ENCODE measurements at places on chromosomes 3 and 15.

- DNase-seq, result no peak
These were observed 62.7 kb downstream of the SLMAP start for GRCh38 chr3:57818772-57819171.

DNA sequence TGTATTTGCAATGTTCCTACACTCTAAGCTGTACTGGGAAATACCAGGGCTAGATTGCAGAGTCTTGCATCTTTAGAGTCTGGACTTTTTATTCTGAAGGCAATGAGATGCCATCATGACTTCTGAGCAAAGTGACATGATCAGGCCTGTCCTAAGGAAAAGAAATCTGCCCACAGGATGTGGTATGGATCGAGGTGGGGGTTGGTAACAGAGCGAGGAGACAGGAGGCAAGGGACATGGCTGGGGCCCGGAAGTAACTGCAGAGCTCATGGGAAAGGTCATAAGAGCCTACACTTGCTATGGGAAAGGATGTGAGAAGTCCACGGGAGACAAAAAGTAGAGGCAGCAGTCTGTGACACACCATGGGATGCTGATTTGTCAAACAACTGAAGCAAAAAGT is 121.5 kb downstream of the OXNAD1 start:
- DNase-seq, result no peak

DNA sequence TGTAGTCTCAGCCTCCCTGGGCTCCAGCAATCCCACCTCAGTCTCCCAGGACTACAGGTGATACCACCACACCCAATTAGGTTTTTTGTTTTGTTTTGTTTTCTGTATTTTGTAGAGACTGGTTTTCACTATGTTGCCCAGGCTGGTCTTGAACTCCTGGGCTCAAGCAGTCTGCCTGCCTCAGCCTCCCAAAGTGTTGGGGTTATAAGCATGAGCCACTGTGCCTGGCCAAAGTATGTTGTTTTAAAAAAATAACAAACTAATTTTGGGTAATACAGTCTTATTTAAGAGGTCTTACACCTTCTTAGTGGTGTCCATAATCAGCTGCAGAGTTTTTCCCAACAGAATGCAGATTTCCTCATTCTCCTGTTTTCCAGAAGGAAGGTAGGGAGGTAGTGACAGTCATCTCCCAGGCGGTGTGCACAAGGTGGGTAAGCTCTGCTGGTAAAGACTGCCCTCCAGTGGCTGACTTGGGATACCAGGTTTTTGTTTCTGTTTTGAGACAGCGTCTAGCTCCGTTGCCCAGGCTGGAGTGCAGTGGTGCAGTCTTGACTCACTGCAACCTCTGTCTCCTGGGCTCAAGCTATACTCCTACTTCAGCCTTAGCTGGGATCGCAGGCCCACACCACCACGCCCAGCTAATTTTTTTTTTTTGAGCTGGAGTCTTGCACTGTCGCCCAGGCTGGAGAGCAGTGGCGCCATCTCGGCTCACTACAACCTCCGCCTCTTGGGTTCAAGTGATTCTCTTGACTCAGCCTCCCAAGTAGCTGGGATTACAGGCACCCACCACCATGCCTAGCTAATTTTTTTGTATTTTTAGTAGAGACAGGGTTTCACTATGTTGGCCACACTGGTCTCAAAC is 58.4 kb downstream of the MAP6D1 start:
- DNase-seq, result peak; percentile 44

- no peak for DNase-seq
These were observed 241.0 kb upstream of the NR2F2 start for GRCh38 chr15:96089405-96090058.

DNA sequence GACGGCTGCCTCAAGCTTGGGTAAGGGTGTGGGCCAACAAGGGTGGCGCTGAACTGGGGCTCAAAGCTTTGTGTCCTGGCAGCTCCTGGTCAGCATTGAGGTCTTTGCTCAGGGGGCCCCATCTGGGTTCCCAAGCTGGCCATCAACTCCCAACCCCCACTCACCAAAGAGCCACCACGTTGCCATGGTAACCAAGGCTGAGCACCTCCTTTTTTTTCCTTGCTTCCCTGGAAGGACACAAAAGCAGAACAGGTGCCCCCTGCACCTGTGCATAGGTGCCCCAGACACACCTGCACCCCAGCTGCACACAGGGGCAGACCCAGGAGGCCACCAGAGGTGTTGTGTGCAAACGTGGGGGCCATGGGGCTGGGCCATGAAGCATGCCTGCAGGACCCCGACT is 16.5 kb downstream of the UROC1 start:
- DNase-seq, result no peak

GRCh38 chr15:72685301-72685924 is 569 bp downstream of the HIGD2B start:
- no peak for DNase-seq

DNA sequence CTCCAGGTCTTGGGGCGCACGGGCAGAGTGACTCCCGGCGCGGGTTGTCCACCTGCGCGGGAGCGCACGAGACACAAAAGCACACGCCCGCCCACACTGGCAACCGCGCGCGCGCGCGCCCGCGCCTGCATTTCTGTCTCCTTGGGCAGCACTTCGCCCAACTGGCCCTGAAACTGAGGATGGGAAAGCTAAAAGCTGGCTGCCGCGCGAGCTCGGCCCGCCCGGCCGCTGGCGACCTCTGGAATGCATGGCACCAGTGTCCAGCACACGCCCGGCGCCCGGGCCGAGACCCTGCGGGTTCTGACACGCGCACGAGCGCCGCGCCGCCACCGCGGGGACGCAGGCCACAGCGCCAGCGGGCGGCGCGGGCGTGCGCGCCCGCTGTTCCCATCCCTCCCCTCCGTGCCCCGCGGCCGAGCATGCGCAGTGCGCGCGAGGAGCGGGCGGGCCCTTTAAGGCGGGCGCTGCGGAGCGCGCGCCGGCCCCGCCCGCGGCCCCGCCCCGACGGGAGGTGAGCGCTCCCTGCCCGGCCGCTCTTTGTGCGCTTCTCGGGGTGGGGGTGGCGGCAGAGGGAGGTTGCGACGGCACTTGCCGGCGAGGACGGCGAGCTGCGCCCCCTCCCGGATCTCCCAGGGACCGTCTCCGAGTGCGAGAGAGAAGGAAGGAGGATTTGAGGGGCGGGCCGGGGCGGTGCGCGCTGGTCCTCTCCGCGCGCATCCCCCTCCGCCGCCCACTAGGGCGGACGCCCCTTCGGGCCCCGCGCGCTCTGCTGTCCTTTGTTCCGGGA is 1.0 kb upstream of the MEX3B start:
- DNase-seq, result peak; percentile 83

DNA sequence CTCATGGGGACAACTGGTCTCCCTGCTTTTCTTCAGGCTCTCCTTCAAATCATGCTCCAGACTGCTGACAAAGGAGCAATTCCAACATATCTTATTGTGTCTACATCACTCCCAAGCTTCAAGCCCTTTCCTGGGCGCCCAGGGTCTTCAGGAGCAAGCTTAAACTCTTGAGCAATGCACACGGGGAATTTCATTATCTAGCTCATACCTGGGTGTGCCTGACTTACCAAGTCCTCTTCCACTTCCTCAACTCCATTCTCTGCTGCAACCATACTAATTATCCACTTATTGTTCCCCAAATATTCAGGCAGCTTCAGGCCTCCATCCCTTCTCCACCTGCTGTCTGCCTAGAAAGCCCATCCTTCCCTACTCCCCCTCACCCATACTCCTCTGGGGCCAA is 50.6 kb downstream of the B3GNT5 start:
- DNase-seq, result no peak

DNA sequence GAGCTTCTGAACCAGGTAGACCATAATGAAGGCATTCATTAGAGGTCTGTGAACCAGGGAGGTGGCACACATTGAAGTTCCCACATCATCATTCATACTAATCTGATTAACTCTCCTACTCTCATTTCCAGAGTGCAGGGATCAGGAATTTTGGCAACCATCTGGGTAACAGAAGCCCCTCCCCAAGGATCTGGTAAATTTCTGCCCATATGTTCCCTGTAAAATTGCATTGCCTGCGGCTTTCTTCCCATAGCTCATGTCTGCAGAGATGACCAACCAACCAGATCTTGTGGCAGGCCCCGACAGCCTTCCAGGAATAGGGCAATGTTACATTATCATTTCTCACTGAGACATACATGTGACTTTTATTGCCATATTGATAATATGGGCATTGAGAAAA is 111.4 kb upstream of the CHL1 start:
- no peak for DNase-seq

GRCh38 chr3:102158080-102158740 is 276.6 kb upstream of the ZPLD1 start:
- DNase-seq, result no peak

DNA sequence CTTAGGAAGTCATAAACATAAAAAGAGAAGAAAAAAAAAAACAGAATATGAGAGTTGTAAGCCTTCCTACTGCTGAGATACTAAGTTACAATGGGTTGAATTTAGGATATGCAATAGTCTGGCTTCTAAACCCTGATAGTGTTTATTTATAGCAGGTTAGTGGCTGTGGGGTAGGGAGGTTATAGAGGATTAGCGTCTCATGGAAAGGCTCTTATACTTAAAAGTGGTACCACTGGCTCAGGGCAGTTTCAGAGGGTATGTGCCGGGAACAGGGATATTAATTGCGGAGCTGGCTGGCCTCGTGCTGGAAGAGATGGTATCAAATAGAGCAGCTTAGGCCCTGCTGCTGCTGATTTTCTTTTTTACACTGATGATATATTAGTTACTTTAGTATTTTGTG is 60.8 kb downstream of the PFN2 start:
- DNase-seq, result no peak

DNA sequence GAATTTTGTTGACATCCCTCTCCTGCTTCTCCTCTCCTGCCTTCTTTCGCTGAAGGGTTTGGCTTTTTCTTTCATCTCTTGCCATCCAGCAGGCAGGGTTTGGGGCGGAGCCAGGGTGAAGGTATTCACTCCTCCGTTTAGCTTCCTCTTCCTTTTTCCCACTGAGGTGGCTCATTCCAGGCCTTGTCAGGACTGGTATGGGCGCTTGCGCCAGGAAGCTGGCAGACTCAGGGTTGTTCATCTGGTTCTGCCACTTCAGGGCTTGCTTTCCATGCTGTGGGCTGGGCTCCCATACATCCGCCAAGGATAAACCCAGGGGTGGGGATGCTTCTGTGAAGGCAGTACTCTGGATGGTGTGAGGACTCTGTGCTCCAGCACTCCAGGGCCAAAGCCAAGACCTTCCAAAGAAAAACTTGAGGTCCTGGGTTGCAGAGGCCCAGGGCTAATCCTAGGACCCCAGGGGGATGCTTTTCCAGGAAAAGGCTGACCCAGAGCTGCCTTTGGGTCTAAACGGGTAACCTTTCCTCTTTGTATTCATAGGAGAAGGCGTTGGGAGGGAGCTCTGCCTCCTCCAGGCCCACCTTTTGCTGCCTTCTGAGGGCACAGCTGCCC is 7.7 kb upstream of the AMOTL2 start:
- no peak for DNase-seq

- DNase-seq, result no peak
These were observed 86.3 kb upstream of the TCF12 start for GRCh38 chr15:56832125-56832524.

GRCh38 chr15:69820819-69821218 is 276.9 kb downstream of the TLE3 start:
- DNase-seq, result no peak

GRCh38 chr3:42505849-42506410 is 3.5 kb downstream of the VIPR1 start:
- DNase-seq, result no peak

GRCh38 chr3:21877214-21877754 is 126.3 kb upstream of the ZNF385D start:
- DNase-seq, result no peak
